Lower leg skin (tissue), 4 donors: ENCODE measurements at places on chromosomes 11 and 22. TPM values are rescaled to one million over a fixed set of nuclear protein-coding genes. Genes with fewer than 3 reads are reported as not detected.

Gene MSANTD2
- total RNA-seq: 13.0 TPM

GRCh38 chr11:108538022-108538424, 39.8 kb upstream of the POGLUT3 start:
- DNase-seq: peak; percentile 47

Gene DERL3
- 0.49 TPM for total RNA-seq

DNA sequence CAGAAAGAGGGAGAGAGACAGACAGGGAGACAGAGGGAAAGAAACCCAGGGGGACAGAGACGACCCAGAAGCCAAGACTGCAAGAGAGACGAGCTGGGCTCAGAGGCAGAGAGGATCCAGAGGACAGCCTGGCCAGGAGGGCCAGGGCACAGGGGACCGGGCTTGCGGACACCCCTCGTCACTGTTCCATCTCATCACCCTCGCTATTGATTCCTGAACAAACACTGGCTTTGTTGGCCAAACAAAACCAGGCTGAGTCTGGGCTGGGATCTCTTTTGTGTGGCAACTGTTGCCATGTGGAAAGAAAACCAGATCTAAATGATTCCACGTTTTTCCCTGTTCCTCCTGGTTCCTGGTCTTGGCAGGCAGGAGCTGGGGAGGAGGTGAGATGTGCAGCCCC, 339.4 kb downstream of the MN1 start:
- DNase-seq: no peak

Gene MMP27
- total RNA-seq: 0.27 TPM

DNA sequence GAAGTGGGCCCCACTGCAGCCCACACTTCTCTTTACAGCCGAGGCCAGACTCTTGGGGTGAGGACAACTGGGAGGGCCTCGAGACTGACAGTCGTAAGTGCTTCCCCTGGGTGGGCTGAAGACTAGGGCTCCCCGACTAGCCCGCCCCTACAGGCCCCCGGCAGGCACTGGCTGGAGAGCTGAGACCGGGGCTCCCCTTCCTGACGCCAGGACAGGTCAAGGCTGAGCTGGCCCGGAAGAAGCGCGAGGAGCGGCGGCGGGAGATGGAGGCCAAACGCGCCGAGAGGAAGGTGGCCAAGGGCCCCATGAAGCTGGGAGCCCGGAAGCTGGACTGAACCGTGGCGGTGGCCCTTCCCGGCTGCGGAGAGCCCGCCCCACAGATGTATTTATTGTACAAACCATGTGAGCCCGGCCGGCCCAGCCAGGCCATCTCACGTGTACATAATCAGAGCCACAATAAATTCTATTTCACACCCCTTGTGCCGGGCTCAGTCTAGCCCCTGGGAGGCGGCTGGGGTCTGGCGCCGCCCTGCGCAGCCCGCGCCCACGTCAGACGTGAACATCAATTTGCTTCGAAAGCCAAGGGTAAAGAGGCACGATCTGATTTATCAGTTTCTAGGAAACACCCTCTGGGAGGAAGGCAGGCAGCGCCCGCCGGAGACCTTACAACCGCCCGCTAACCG, 13.5 kb downstream of the SCYL1 start:
- no peak for DNase-seq

- no peak for DNase-seq
Measured at GRCh38 chr11:10401256-10401655, 53.8 kb upstream of the AMPD3 start.

DNA sequence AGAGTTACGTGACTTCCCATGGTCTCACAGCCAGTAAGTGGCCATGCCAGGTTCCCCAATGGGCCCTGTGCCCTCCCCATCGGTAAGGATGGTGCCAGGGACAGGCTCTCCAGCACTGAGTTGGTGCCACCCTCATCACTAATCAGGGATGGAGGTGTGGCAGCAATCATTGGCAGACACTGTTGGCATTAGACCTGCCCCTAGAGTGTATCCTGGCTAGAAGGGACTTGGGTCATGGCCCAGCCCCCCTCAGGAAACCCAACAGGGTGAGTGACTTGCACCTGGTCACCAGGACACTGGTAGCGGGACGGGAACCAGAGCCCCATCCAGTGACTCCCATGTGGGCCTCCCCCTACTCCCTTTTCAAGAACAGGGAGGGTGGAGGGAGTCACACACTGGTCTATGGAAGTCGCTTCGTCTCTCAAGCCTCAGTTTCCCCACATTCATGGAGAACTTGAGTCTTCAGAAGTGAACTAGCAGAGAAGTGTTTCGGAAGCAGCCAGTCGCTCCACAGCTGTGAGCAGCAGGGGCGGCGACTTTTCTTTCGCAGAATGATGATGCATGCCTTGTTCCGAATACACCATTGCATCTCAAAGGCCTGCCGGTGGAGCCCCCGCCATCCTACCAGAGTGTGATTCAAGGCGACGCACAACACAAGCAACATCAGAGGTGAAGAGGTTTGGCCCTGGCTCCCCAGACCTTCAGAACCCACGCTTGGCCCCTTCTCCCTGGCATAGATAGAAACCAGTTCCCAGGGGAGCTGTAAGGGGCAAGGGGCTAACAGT, 12.9 kb downstream of the MS4A10 start:
- DNase-seq: no peak

DNA sequence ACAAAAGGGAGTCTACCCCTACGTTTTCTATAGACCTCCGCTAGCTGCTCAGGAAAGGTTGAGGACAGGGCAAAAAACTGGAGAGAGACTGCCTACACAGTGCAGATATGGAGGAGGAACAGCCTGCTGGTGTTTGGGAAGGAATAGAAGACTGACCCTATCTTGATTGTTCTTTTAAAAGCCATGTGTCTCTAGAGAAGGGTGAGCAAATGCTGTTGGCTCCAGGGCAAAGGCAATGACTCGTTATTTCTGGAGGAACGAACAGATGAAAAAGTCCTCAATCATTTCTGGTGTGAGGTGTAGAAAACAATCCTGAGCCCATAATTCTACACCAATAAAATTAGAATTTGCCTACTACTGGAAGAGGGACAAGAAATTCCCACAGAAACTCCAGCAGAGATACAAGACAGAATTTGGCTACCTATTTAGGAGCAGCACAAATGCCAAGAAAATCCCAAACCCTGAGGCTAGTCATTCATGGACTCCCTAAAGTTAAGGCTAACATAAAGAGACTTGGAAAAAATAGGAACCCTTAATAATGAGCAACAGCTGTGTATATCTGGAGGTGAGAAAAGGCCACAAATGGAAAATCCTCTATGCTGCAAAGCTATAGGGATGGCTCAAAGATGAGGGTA, 1206.3 kb upstream of the CNTN5 start:
- DNase-seq: no peak

GRCh38 chr11:69008737-69009440, 4.2 kb downstream of the MRGPRF start:
- peak; percentile 81 for DNase-seq

- DNase-seq: peak; percentile 30
Measured at GRCh38 chr11:82521427-82521826, 212.2 kb downstream of the FAM181B start.

Gene OLFML1
- total RNA-seq: 4.0 TPM

Gene SEPTIN5
- 139 TPM for total RNA-seq

- DNase-seq: no peak
Measured at GRCh38 chr11:125968354-125968753, 22.5 kb downstream of the VSIG10L2 start.

DNA sequence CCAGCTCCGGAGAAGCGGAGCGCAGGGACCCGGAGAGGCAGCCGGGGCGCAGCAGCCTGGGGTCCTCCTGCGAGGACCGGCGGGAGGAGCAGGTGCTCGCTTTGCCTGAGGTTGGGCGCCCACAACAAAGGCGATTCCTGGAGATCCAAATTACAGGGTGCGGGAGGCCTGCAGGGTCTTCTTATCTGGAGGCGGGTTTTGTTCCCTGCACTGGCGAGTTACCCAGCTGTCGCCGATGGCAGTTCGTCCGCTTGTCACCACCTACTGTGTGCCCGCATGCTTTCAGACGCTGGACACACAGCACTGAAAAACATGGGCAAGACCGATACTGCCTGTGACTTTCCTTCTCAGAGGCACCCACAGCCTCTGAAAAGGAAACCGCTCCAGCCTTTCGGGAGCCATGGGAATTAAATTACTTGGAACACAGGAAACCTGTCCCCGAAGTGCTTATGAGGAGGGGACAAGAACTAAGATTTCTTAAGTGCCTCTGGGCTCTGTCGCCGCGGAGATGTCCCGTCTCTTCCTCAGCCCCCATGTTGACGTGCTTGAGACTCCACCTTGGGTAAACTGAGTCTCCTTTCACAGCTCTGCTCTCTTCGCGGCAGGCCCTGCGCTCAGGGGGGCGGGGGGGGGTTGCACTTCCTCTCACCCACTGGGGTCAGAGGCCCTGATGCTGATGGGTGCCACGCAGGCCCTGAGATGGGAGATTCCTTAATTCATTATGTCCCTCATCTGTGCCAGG, 1.3 kb upstream of the ZFTA start:
- no peak for DNase-seq

DNA sequence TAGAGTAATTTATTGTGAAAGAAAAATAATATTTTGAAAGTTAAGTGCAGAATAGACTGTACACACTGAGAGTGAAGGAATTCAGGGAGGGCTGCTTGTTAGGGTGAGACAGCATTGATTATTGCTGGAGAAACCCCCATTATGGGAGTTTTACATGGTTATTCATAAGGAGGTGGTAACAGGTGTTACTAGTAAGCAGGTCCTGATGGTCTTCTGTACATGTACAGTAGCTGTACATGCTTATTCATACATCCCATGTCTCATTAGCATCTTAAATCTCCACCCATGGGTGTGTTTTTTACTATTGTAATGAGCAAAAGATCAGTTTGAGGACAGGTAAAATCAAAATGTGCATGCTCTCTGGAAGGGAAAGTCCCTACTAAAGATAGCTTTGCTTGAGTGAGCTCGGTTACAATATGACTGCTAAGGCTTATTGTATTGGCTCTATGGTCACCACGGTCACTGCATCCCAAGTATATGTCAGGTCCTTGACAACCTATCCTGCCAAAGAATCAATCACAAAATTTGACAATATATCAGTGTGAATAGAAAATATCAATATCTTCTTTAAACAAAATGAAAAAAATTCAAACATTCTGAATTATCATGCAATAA, 6.2 kb downstream of the KDM4F start:
- no peak for DNase-seq

Gene OSBP
- 44.6 TPM for total RNA-seq

Gene DEPDC5
- total RNA-seq: 11.7 TPM

GRCh38 chr11:5298451-5298850, 3.3 kb downstream of the OR51B4 start:
- no peak for DNase-seq

Gene MTA2
- total RNA-seq: 139 TPM

DNA sequence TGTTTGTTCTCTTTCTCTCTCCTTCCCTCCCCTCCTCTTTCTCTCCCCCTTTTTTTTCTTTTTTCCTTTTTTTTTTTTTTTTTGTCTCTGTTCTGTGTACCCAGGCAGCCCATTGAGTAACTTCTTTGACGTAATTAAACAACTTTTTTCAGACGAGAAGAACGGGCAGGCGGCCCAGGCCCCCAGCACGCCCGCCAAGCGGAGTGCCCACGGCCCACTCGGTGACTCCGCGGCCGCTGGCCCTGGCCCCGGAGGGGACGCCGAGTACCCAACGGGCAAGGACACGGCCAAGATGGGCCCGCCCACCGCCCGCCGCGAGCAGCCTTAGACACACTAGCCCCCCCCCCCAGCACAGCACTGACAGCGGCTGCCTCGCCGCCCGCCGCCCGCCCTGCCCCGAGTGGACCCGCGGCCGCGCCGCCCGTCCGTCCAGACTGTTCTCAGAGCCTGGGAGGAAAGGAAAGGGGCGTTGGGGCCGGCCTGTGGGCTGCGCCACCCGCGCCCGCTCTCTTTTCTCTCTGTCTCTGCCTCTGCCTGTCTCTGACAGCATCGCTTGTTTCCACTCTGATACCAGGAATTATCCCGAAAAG, 26.1 kb downstream of the MOB2 start:
- DNase-seq: no peak

- DNase-seq: no peak
Measured at GRCh38 chr11:4748438-4748837, 21.3 kb downstream of the OR51F1 start.

DNA sequence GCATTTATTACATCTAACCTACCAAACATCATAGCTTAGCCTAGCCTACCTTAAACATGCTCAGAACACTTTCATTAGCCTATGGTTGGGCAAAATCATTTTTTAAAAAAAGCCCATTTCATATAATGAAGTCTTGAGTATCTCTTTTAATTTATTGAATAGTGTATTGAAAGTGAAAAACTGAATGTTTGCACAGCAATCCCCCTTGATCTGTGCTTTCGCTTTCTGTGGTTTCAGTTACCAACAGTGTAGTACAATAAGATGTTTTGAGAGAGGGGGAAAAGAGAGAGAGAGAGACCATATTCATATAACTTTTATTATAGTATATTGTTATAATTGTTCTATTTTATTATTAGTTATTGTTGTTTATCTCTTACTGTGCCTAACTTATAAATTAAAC, 8.4 kb upstream of the MAP6 start:
- DNase-seq: no peak

Gene GPR83
- not detected for total RNA-seq

Gene OR2AT4
- not detected for total RNA-seq

Gene P2RY2
- 5.0 TPM for total RNA-seq

DNA sequence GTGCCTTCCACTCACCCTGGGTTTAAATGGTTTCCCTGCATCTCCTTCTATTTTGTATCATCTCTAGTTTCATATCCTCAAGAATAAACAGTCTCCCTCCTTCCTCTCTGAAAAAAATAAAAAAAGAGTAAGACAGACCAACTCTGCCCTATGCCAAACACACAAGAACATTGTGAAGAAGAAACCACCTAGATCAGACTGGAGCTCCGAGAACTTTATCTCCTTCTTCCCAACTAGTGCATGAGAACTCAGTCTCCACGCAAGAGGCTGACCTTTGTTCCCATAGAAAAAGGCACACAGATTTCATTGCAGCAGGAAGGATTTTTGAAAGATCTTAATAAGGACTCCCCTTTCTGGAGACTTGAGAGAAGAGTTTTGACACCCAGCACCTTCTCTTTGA, 8.7 kb upstream of the PEX26 start:
- no peak for DNase-seq

Gene CLDN5
- total RNA-seq: 94.9 TPM
